ENCODE measurements at places on chromosomes 11 and 22.
A peak's percentile ranks its signal among the peaks of the same experiment; 100 is the strongest.

GRCh38 chr11:64250415-64251015 lies 815 bp upstream of the PLCB3 start:
- DNase-seq = peak; percentile 29

DNA sequence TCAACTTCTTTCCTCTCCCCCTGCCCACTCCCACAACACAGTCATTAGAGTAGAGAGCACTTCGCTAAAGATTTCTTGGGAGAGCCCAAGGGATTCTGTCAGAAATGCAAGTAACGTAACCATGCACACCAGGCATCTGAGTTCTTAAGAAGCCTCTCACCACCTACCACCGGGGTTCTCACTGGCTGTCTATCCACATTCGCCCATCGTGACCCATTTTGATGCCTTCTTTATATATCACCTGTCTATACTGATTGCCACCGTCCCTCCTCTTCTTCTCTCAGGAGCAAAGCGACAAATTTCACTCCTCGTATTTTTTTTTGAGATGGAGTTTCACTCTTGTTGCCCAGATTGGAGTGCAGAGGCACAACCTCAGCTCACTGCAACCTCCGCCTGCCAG lies 23.9 kb upstream of the RASD2 start:
- DNase-seq = no peak

DNA sequence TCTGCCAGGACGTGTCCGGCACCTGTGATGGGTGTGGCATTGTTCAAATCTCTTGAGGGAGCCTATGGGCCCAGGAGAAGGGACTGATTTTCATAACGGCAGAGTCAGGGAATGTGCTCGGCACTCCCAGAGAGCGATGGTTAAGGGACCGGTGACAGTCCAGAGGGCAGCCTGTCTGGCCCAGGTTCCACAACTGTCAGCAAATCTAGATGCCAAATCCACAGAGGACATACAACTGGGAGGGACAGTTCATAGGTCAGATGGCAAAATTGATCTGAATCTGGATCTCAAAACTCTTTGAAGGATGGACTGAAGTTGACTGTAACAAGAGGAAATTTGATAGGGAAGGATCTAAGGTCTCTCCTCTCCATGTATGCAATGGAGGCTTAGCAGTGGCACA lies 7.5 kb downstream of the SEC14L2 start:
- DNase-seq = no peak

GRCh38 chr11:62811659-62812058 lies 6.4 kb upstream of the NXF1 start:
- no peak for DNase-seq

- no peak for DNase-seq
Observed at GRCh38 chr11:103703437-103703836, 333.0 kb upstream of the DDI1 start.

DNA sequence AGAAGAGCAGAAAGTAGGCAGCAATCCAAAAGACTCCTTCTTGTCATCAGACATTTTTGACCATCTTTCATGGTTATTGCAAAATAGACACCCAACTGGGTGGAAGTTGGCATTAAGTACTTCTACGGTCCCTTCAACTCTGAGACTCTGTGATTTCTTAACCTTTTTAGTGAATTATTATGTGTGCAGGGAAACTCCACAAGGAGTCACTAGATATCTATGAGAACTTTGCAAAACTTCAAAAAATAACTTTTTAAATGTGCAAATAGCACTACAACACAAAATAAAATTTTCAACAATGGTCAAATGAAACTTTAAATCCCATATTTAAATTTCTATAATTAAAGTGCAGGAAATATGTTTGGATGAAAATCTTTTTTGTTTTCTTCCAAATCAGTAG lies 88.7 kb downstream of the SLC17A6 start:
- no peak for DNase-seq

DNA sequence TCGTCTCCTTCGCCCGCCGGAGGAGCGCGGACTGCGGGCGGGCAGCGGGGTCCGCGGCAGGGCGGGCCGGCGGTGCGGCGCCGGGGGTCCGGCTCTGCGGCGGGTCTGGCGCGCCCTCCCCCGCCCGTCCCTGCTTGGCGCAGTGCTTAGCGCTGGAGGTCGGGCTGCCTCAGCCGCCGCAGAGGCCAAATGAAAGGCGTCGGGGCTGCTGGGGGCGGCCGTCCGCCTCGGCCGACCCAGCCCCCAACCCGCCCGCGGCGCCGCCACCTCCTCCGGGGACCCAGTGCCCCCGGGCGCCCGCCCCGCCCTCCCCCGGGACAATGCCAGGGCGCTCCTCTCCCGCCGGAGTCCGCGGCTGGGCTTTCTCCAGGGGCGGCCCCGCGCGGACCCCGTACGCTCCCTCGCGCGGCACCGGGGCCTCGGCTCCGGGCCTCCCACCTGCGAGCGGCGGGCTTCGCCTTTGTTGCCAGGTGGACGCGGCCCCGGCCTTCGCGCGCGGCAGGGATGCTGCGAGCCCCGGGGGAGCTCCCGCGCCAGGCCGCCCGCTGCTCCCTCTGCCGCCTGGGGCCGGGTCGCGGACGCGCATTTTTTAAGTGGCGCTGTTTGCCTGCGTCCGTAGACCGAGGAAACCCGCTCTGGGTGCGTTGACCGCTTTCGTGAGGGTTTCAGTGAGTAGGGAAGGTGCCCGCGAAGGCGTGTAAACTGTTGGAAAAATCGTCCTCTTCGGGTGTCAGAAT lies 583 bp downstream of the APLP2 start:
- DNase-seq = peak; percentile 74

- no peak for DNase-seq
Observed at GRCh38 chr11:12415342-12415966, 38.1 kb downstream of the PARVA start.

DNA sequence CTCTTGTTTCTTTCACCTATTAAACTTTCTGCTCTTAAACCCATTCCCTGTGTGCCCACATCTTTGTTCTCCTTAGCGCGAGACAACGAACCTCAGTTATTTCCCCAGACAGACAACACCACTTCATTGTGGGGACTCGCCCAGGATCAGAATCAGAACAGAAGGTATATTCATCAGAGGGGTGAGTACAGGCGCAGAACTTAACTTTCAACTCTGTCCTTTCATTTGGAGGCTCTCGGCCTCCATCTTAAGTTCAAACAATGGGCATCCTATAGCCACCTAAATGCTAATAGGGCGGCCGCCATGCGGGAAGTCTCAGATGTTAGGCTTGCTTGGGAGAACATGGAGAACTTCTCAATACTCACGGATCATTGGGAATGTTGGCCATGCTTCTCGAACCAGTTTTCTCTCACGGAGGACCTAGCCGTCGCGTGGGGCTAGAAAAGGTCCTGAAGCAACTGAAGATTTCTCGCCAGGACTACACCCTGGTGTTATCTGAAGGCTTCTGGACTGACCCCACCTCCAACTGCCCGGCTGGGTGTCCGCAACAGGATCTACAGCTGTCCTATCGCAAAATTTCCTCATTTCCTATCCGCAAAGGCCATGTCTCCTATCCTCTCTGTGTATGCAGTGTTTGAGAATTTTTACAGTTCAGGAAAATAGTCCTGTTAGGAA lies 13.4 kb upstream of the HYLS1 start:
- no peak for DNase-seq

DNA sequence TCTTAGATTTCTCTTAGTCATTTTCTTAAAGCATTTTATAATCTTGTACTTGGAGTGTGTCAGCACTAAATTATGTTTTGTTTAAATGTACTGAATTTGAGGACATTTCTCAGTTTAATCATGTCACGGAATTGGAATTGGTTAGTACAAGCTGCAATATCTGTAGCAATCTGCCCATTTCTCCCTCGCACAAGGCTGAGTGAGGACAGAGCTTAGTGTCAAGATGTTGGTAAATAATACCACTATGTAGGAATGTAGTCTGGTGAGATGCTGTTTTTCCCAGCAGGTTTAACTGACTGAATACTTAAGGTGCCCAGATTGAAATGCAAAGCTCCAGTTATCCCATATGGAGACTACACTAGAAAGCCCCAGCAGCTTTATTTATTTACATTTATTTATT lies 30.6 kb downstream of the SREBF2 start:
- no peak for DNase-seq

- DNase-seq = no peak
Observed at GRCh38 chr11:2847561-2847960, 38.0 kb downstream of the CDKN1C start.

GRCh38 chr22:45717789-45718188 lies 46.2 kb downstream of the ATXN10 start:
- DNase-seq = no peak

DNA sequence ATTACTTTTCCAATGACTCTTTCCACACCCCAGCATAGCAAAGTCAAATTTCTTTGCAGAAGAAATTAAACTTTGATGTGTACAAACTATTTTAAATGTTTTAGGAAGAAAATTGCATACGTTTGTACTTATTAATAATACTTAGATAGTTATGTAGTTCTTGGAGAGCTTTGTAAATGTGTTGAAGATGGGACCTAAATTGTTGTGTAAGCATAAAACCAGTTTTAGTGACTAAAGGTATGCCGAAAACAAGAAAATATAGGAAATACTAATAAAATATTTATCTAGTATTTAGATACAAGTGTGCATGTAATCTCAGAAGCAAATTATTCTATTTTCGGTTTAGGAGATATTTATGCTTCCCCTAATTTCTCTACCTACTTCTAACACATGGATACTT lies 4.2 kb upstream of the OR52N4 start:
- DNase-seq = no peak

- no peak for DNase-seq
Observed at GRCh38 chr11:119902656-119903231, 173.7 kb upstream of the NECTIN1 start.

GRCh38 chr22:42007922-42008321 lies 9.3 kb downstream of the WBP2NL start:
- DNase-seq = no peak

DNA sequence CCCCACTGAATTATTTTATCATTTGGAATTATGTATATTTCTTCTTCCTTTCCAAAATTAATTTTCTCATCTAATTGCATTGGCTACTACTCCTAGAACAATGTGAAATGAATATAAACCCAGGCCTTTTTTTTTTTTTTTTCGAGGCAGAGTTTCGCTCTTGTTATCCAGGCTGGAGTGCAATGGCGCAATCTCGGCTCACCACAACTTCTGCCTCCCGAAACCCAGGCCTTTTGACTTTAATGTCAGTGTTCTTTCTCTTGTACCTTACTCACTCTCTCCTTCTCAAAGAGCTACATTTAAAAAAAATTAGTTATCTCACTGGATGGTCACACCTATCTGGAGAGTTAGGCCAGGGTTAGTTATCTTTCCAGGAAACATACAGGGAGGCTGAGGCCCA lies 35.3 kb upstream of the LRRC32 start:
- no peak for DNase-seq

DNA sequence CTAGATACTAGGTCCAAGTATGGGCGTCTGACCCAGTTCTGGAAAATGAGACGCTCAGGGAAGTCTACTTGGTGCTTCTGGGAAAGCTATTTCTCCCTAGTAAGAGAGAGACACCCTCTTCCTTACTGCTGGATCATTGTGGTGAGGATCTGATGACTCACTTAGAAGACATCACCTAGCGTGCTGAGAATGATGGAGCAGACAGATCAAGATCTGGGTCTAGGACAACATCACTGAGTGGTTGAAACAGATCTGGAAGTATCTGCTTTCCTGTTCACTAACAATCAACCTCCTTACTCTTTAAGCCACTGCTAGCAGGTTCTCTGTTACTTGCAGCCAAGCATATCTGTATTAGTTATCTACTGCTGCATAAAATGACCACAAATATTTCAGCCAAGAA lies 38.3 kb upstream of the HMGXB4 start:
- no peak for DNase-seq

DNA sequence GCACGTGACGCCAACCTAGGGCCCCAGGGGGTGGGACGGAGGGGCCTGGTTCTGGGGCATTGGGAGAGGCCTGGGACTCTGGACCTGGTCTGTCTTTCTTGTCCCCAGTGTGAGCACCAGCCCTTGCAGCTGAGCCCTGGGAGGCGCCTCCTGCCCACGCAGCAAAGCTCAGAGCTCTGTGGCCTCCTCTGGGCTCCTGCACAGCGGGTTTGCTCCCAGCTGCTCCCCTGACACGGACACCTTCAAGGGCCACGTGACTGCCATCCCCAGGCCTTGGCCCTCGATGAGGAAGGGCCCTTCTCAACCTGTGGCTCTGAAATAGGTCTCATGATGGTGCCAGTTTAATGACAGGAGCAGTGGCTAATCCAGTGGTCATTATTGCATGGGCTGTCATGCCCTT lies 31.5 kb upstream of the CCDC188 start:
- no peak for DNase-seq

DNA sequence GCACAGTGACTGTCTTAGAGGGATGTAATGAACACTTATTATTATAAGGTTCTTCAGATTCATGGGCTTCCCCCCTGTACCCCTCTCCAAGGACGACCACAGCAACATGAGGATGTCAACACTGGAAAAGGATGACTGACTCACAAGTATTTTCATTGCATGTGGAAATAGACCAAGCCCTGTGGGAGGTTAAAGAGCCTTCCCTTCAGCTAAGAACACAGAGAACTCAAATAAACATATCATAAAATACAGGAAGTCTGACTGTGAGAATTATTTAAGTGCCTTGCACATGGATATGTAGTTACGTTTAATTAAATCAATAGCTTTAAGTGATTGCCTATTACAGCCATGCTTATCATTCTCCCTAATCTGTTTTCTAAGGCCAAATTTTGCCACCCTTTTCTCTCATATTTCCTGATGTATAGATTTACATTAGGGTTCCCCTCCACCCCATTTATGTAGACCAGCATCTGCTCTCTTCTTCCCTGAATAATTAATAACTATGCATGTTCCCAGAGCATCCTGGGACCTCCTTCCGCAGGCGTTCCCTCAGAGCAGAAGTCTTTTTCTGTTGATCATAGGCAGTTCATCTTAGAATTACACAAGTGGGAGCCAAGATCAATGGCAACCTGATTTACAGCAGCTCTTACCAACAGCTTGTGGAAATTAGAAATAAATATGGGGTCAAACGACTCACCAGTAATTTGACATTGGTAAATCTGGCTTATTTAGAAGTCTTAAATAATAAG lies 226.9 kb downstream of the OPCML start:
- DNase-seq = no peak

DNA sequence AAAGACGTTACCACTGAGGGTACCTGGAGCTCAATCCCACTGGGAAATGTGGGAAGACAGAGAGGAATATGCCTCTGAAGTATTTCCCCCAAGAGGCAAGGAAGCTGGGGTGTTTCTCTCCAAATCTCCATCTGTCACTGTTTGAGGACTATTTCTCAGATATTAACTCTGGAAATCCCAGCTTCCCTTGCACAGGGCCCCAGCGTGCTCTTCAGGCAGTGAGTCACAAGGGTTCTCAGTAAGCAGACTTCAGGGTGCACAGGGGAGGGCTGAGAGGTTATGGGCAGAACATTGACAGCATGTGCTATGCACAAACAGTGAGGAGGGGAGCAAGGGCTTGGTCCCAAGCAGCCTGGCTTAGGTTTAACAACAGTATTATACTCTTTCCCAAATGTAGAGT lies 60.9 kb upstream of the EED start:
- DNase-seq = no peak

Data from GM13977 (cell line).